ENCODE measurements at places on chromosomes 11 and 22.

- DNase-seq: no peak
Observed at GRCh38 chr11:17531636-17532113, 12.5 kb downstream of the USH1C start.

DNA sequence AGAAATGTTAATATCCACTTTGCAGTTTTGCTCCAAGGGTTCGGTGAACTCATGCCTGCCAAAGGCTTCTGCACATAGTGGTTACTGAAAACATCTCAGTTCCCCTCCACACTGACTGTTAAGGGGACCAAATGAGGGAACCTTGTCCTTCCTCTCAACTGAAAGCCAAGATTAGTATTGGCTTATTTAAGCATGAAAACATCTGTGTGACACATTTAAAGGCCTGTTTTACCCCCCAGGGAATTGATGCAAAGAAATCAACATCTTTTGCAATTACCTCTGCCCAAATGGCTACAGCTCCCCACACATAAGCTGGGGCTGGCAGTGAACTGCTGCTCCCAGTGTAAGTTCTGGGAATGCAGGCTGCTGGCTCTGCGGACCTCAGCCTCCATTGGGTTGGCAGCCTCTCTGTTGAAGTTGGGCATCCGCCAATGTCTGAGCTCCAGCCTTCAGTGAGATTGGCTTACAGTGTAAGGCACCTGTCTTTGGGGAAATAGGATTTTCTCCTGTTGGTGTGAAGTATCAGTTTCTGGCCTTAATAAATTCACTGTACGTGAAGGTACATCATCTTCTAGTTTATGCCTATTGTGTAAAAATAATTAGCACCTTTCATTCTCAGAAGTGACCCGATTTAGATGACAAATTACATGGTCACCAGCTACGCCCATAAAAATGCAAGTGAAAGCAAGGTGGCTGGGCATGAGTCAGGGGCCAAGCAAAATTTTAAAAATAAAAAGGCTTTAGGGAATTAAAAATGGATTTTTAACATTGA, 213.4 kb upstream of the SYN3 start:
- DNase-seq: no peak

DNA sequence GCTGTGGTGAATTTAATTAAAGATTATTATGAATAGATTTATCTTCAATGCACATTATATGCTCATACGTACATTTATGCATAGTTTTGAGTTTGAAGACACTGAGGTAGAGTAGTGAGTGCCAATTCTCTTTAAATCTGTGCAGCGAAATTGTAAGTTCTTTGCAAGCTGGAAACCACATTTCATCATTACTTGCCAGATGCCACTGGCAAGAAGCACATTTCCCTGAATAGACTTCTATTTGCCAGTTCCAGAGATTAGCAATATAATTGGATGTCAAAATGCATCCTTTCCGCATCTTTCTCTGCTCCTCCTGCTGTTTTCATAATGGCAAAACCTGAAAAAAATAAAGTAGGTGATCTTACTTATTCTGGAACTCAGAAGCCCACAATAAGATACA, 448.0 kb downstream of the LUZP2 start:
- no peak for DNase-seq

DNA sequence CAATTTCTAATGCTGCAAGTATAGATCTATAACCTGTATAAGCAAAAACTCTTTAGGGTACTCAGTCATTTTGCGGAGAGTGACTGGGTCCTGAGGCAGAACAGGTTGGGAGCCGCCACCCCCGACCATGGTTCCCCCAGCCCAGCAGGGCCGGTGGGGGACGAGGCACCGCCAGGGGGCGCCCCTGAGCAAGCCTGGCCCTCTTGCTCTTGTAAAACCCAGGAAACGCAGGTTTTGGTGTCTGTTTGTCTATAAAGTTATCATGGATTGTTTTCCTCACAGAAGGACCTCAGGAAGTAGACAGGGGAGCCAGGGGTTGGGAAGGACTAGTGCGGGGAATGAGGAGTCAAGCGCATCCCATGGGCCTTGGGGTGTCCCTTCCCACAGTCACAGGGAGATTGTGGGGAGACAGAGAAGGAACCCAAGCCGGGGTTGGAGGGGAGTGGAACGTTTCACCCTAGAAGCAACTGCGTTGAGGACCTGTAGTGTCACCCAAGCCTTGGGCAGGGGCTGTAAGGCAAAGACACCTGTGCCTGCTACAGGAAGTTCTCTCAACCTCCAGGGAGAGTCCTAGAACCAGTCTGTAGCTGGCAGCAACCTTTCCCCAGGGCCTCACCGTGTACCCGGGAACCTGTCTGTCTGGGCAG, 26.4 kb downstream of the KCTD17 start:
- peak; percentile 85 for DNase-seq

DNA sequence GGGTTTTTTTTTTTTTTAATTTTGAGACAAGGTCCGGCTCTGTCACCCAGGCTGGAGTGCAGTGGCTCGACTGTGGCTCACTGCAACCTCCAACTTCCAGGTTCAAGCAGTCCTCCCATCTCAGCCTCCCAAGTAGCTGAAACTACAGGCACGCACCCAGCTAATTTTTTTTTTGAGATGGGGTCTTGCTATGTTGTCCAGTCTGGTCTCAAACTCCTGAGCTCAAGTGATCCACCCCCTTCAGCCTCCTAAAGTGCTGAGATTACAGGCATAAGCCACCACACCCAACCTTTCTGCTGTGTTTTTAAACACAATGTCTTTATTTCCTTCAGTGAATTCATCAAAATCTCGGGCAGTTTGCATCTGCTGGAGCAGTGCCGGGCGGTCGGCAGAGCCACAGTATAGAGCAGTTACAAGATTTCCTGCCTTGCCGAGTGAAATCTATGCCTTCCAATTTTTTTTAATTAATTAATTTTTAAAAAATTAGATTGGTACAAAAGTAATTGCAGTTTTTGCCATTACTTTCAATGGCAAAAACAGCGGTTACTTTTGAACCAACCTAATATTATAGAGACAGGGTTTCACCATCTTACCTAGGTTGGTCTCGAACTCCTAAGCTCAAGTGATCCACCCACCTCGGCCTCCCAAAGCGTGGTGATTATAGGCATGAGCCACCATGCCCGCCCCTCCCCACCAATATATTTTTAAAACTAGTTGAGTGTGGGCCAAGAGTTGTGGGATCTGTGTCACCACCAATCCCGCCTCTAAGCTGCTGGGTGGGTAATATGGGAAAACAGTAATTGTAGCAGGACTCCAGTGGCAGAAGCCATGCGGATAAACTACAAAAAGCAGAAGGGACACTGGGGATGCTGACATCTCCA, 2.7 kb upstream of the ACY3 start:
- no peak for DNase-seq

Measured in naive thymus-derived CD8-positive, alpha-beta T cell (primary cell).